Activated naive CD8-positive, alpha-beta T cell treated with anti-CD3 and anti-CD28 coated beads, Interleukin-2, amount 50 U/mL, for 24 hours (primary cell): ENCODE measurements at places on chromosomes 7 and 10.

- DNase-seq: peak; percentile 61
These were observed 27.1 kb downstream of the TNRC18 start for GRCh38 chr7:5396542-5396941.

DNA sequence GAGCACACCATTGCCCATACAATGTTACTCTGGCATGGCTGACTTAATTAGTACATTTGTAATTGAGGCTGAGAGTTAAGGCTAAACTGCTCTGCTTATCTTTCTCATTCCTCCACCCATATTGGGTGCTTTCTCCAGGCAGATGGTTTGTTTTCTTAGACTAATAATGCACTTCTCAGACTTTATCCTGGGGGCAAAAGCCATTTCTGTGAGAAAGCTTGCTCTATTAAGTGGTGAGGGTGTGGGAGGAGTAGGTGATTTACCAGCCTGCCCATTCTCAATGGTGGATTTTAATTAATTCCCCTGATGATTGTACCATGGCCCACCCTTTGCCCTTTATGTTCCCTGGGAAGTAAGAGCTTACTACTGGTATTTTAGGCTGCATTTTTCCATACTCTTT, 174.8 kb downstream of the FOXP2 start:
- DNase-seq: no peak

- no peak for DNase-seq
These were observed 139.4 kb downstream of the CCDC71L start for GRCh38 chr7:106521541-106521940.

GRCh38 chr7:16071246-16071857, 350.0 kb downstream of the CRPPA start:
- DNase-seq: no peak

DNA sequence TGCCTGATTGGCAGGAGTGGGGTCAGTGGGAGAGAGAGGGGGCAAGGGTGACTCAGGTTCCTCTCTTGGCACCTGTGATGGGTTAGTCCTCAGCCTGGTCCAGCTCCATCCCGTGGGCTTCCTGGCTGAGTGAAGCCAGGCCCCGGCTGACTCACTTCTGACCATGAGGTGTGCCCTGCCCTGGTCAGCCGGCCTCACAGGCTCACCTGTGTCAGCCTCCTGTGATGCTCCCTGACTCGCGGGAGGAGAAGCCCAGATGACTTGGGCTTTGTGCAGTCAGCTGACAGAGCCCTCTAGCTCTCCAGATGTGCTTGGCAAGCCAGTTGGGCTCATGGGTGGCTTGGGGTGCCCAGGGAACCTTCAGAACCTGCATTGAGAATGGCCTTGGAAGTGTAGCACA, 16.0 kb upstream of the PPIF start:
- no peak for DNase-seq

DNA sequence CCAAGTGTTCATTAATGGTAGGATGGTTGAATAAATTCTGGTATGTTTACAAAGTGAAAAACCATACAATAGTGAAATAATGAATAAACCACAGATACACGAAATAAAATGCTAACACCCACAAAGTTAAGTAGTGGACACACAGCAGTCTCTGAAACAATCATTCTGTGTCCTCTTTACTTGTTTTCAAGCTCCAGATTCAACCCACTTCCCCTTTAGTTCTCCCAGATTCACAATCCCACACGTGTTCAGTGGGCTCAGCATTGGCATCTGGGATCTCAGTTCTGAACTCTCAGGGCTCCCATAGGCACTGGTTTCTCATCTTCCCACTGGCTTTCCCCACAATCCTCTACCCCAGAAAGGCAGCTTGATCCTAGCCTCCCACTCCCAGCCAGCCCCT, 44.9 kb downstream of the SEM1 start:
- no peak for DNase-seq

DNA sequence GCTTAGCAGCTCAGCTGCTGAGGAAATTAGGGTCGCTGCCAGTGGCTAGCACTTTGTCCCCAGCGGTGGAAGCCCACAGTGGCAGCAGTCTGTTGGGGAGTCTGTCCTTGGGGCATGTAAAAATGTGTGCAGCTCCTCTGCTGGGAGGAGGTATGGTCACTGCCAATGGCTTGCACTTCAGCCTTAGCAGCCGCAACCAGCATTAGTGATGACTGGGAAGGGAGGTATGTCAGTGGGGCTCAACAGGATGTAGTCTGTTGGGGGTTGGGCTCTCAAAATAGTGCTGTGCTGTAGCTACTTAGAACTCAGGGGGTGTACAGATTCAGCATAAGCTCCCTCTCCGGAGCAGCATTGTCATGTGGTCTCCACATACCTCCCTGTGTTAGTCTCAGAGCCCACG, 189.9 kb downstream of the ZEB1 start:
- no peak for DNase-seq

GRCh38 chr10:14413523-14413922, 82.8 kb upstream of the FRMD4A start:
- DNase-seq: no peak
